SJSA1 (cell line): ENCODE measurements at places on chromosomes 5 and 9. TPM values are rescaled to one million over a fixed set of nuclear protein-coding genes. Genes with fewer than 3 reads are reported as not detected.

Gene TEX48
- total RNA-seq: not detected in 2 replicates

Gene C9orf153
- total RNA-seq: 0.39 TPM in 1 of 2 replicates, not detected in the other

- DNase-seq: no peak
Observed at GRCh38 chr9:92767066-92768054, 2.7 kb upstream of the BICD2 start.

DNA sequence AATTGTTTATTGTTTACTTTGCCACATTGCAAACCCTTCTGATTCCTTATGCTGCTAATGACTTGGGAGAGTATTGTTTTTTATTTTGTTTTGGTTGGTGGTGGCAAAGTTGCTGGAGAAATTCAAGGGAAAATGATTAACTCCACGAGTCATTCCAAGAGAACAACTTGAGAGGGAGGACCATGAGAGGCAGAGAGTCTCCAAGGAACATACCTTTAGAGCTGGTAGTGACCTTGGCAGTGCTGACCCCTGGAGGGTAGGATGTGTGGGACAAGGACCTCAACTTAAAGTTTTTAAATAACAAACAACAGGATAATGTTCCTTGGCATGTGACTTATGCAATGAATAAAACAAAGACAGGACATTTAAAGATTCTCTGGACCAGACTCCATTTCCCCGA lies 139.7 kb downstream of the LRRC70 start:
- no peak for DNase-seq

DNA sequence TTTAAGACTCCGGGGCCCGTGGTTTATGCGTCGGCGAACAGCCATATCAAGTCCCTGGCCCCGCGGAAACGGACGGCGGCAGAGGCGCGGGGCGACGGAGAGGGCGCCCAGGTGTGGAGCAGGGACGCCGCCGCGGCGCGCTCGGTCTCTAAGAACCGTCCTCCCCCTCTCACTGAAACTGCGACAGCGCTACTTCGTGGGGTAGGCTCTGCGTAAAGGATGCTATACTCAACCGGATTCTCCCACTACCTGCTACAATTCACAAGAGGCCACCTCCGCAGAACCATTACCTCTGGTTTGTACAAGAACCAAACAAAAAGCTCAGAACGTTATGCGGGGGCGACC lies 404 bp downstream of the MRNIP start:
- no peak for DNase-seq

DNA sequence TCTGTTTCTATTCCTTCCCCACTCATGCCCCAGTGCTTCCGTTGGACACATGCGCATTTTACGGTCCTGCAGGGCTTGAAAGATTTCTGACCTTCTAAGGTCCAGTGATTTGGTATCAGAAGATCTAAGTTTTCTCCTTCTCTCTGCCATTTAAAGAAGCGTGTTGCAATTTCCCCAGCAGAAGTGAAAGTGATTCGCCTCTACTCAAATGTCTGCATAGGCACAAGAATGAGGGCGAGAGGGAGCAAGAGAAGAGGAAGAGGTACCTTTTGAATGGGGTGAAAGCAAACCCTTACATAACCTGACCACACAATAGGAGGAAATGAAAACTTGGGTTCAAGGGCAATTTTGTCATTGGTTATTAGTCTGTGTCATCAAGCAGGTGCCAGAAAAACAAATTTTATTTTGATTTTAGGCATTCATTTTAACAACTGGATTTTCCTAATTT lies 31.7 kb upstream of the NR3C1 start:
- DNase-seq: no peak

DNA sequence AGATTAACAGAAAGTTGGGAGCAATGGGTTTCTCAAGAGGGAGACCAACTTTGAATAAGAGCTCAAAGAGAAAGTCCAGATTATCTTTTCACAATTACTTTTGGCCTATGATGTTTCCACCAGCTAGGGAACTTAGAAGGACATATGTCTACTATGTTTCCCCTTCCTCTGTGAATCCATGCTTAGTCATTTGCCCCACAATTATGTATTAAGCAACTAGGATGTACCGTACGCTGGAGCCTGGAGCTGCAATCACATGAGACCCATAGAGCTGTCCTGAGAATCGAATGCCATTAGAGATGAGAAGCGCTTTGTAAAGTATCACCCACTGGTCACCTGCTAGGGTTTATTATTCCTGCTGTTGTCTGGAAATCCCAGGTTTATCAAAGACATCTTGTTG lies 78.8 kb downstream of the PDE6A start:
- DNase-seq: no peak

DNA sequence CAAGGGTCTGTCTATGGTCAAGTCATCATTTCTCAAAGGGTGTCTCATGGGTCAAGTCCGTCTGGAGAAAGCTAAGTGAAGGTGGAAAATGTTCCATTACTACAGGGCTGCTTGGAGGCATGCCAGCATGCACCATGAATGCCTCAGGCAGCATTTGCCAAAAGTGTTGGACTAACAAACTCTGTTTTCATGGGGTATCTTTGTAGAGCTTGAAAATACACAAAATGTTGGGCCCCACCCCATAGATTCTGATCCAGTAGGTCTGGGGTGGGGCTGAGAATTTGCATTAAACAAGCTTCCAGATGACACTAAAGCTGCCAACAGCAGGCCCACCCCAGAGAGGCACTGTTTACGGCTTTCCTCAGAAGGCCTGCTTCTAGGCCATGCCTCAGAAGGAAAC lies 75.0 kb upstream of the FRRS1L start:
- no peak for DNase-seq
